ENCODE measurements at places on chromosomes 7 and 10. TPM values are rescaled to one million over a fixed set of nuclear protein-coding genes. Genes with fewer than 3 reads are reported as not detected.

Gene CDCA7L
- 28.7 TPM for total RNA-seq

DNA sequence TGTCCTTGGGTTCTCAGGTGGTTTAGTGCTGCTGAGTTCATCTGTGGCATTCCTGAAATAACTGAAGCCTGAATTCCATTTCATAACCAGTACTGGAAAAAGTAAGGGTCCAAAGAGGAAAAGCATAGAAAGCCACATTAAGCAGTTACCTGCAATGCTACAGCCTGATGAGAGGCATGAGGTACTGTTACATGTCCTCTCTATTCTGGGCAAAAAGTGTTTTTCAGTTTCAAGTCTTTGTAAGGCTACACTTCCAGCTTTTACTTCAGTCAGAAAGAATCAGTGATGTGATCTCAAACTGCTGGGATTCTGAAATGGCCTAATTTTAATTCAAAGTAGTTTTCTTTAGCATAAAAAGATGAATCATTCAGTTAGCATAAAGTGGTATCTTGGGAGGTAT, 369.5 kb downstream of the PHF14 start:
- no peaks in the 10 kb centered on the region for H3K36me3 ChIP-seq
- H3K4me3 ChIP-seq, result no peak overlapping the region
- no peak for DNase-seq
- H3K27me3 ChIP-seq, result peaks cover 8% of the 10 kb centered on the region
- H3K27ac ChIP-seq, result no peak overlapping the region

DNA sequence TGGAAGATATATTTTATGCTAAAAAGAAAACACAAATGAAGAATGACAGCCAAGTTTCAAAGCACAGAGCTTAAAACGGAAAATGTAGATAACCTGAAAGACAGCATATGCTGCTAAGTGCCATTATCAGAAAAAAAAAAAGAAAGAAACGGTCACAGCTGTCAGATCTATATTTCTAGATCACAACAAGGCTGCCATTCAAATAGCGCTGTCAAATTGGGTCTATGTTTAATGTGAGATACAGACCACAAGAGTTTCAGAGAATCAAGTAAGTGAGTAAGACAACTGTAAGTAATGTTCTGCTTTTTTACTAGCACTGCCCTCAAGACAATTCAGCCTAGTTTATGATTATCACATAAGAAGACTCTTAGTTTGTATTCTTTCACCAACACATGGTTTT, 66.1 kb upstream of the RNF148 start:
- no peak for DNase-seq
- no peaks in the 10 kb centered on the region for H3K27me3 ChIP-seq
- H3K4me3 ChIP-seq, result no peak overlapping the region
- no peak overlapping the region for H3K27ac ChIP-seq

DNA sequence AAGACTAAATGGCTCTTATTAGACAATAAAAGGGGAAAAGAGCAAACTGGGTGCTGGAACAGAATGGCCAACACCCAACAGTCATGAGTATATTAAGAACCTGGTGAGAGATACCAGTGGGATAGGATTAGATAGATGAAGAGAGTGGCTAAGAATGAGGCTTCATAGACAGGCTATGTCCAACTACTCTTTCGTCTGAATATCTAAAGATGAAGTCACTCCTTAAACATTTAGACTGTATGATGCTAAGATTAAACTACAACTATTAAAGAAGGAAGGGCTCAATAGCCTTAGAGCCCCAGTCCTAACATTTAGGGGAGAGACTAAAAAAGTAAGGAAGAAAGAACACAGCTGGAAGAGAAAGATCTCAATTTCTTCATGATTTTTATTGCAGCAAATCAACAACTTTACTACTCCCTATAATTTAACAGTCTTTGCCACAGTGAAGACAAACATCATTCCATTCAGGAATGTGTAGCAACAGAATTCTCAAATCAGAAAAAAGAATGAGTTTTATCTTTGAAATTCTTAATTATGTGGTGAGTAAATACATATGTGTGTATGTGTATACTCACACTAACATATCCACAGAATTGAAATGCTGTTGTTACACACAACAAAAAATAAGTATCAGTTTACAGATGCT, 45.6 kb downstream of the CACNA2D1 start:
- no peaks in the 10 kb centered on the region for H3K36me3 ChIP-seq
- no peak for DNase-seq
- no peak overlapping the region for H3K4me3 ChIP-seq
- H3K27me3 ChIP-seq, result no peaks in the 10 kb centered on the region
- no peaks in the 10 kb centered on the region for H3K4me1 ChIP-seq
- no peak overlapping the region for H3K27ac ChIP-seq

GRCh38 chr7:102913826-102914225, 1.0 kb downstream of the LRRC17 start:
- no peaks in the 10 kb centered on the region for H3K27me3 ChIP-seq
- H3K4me1 ChIP-seq, result peaks cover 11% of the 10 kb centered on the region
- no peak overlapping the region for H3K4me3 ChIP-seq
- no peak for DNase-seq
- no peak overlapping the region for H3K27ac ChIP-seq
- no peaks in the 10 kb centered on the region for H3K36me3 ChIP-seq

Gene PLEKHS1
- total RNA-seq, result not detected

GRCh38 chr10:79361726-79362397, 14.6 kb downstream of the PPIF start:
- H3K4me3 ChIP-seq, result no peak overlapping the region
- H3K27ac ChIP-seq, result no peak overlapping the region
- H3K4me1 ChIP-seq, result peaks cover 4% of the 10 kb centered on the region
- peaks cover 10% of the 10 kb centered on the region for H3K36me3 ChIP-seq
- DNase-seq, result no peak

Gene PNLIPRP2
- total RNA-seq, result not detected

- H3K36me3 ChIP-seq, result no peaks in the 10 kb centered on the region
- no peak for DNase-seq
- peak overlapping the region; percentile 87 for H3K27ac ChIP-seq
Measured at GRCh38 chr10:95741807-95742467, 14.0 kb upstream of the ENTPD1 start.

Gene TMEM196
- not detected for total RNA-seq

Gene GDF10
- 0.22 TPM for total RNA-seq

Gene PRF1
- 53.3 TPM for total RNA-seq

GRCh38 chr7:35261476-35262285, 7.8 kb upstream of the TBX20 start:
- H3K27ac ChIP-seq, result no peak overlapping the region
- no peaks in the 10 kb centered on the region for H3K4me1 ChIP-seq
- H3K36me3 ChIP-seq, result no peaks in the 10 kb centered on the region
- no peak for DNase-seq
- peaks cover 64% of the 10 kb centered on the region for H3K27me3 ChIP-seq

Gene C10orf62
- not detected for total RNA-seq

GRCh38 chr10:84367256-84367655, 38.9 kb downstream of the CCSER2 start:
- H3K27ac ChIP-seq, result no peak overlapping the region
- no peak overlapping the region for H3K4me3 ChIP-seq
- H3K36me3 ChIP-seq, result peaks cover 11% of the 10 kb centered on the region
- H3K4me1 ChIP-seq, result peaks cover 32% of the 10 kb centered on the region
- no peak for DNase-seq
- H3K27me3 ChIP-seq, result no peaks in the 10 kb centered on the region

DNA sequence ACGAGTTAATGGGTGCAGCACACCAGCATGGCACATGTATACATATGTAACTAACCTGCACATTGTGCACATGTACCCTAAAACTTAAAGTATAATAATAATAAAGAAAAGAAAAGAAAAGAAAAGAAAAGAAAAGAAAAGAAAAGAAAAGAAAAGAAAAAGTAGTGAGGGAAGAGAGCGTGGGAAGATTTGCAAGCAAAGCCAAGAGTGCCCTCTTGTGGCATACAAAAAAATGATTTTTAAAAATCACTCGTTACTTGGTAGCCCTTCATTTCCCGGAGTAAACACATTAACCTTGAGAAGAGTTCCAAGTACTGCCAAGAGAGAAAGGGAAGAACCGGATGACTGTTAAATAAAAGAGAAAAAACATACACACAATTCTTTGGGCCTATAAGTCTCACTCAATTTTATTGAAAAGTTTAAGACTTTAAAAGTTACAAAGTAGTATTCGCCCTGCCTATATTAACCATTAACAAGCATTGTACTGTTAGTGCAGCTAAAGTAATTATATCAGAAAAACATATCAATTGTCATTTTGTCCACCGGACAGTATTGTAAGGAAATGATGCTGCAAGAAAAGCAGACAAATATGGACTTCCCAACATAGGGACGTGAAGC, 6.2 kb upstream of the CH25H start:
- no peak for DNase-seq
- H3K36me3 ChIP-seq, result no peaks in the 10 kb centered on the region
- H3K4me1 ChIP-seq, result peaks cover 36% of the 10 kb centered on the region
- H3K27me3 ChIP-seq, result no peaks in the 10 kb centered on the region
- no peak overlapping the region for H3K4me3 ChIP-seq
- H3K27ac ChIP-seq, result no peak overlapping the region

DNA sequence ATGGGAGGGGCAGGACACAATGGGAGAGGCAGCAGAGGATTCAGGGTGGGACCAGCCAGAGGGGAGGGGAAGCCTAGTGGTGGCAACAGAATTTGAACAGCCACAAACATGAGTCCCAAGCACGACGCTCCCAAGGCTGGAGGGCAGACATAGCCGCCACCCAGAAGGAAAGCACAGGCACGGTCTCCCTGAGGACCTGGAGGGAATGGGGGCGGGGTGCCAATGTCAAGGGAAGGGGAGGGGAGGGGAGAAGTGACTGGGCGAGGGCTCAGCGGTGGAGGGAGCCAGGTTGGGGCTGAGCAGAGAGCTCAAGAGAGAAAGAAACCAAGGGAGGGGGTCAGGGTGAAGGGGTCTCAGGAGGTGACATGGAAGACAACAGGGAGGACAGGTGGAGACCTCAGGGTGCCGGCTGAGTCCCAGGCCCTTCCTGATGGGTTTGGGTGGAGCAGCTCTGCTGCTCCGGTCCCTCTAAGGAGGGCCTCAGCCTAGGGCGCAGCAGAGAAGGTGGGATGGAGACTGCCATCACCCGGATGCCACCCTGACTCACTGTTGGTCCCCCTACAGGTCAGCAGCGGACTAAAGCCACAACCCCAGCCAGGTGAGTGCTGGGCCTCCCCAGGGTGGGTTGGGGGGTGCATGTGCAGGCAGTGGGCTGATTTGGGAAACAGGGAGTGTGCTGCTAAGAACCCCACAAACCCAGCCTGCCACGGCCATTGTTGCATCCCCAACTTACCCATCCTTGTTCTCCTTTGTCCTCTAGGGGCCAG, 24.2 kb downstream of the PILRA start:
- peaks cover 41% of the 10 kb centered on the region for H3K36me3 ChIP-seq
- peak; percentile 79 for DNase-seq
- H3K4me1 ChIP-seq, result peaks cover 56% of the 10 kb centered on the region
- H3K27ac ChIP-seq, result peak overlapping the region; percentile 85
- H3K27me3 ChIP-seq, result no peaks in the 10 kb centered on the region

DNA sequence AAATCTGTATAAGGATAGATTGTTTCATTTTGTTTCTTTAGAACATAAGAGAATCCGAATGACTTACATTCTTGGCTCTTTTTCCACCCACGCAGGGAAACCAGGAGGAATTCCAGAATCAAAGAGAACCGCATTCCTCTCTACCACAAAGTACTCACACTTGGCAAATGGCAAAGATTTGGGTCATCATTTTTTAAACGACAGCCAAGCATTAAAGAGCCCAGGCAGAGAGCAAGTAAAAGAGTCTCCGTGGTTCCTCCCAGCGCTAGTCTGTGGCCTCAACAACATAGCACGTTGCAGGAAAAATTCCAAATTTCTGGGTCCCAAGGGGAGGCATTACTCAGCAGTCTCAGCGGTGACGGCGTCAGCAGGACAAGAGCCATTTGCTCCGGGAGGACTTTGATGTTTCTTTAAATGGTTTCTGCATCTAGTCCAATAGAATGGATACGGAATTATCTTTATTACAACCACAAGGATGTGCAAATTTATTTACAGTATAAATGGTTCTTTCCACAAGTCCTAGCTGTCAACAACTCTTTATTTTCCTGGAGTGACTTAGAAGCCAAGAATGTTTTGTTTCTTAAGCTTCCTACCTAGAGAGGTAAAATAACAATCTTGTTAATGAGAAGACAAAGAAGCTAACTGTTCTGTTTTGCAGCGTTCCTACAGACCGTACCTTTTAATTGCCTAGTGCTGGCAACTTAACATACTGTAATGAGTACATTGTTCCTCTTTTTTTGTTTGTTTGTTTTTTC, 232.5 kb downstream of the SKIDA1 start:
- H3K27ac ChIP-seq, result no peak overlapping the region
- no peak for DNase-seq
- no peaks in the 10 kb centered on the region for H3K36me3 ChIP-seq

Gene PRXL2A
- total RNA-seq, result 19.3 TPM

Gene LHFPL3
- total RNA-seq, result 1.0 TPM

- no peak overlapping the region for H3K4me3 ChIP-seq
- no peaks in the 10 kb centered on the region for H3K27me3 ChIP-seq
- DNase-seq, result no peak
- peak overlapping the region; percentile 48 for H3K27ac ChIP-seq
- H3K36me3 ChIP-seq, result peaks cover 61% of the 10 kb centered on the region
Measured at GRCh38 chr7:47413526-47414341, 168.2 kb downstream of the TNS3 start.

DNA sequence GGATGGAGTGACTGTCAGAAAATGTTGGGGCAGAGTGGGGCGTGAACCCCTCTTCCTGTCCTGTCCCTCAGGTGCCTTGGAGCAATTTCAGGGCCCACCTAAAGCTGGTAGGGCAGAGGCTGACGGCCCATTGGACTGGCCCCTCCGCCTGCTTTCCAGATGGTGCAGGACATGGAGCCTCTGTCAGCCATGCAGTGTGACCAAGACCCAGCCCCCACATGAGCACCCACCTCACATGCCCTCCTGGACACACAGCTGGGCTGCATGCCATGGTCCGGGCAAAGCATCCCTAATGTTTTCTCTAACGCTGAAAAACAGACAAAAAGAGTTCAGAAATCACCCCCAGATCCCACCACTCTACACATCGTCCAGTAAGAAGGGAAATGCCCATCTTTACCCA, 51.3 kb upstream of the PSAP start:
- H3K27ac ChIP-seq, result no peak overlapping the region
- no peak overlapping the region for H3K4me3 ChIP-seq
- no peaks in the 10 kb centered on the region for H3K36me3 ChIP-seq
- no peaks in the 10 kb centered on the region for H3K4me1 ChIP-seq

DNA sequence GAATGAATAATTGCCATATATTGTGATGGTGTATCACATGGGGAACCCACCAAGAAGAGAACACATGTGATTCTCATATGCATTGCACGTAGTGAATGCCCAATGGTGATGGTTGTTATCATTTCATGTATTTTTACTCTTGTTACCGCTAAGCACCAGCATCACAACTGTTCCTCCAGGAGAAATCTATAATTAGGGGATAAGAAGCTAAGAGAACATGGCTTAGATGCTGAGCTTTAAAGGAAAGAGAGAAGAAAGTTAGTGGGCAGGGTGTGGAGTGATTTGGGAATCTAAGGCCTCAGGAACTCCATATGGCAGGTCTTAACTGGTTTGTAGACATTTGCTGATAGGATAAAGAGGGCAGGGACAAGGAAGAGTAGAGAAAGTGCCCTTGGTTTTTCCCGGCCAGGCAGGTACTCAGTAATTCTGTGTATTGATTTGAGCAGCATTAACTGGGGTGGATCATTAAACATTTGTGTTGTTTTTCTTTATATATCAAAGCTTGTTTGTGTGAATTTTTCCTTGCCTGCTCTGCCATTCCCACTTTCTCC, 145.9 kb downstream of the LRRC4 start:
- H3K27ac ChIP-seq, result no peak overlapping the region
- H3K27me3 ChIP-seq, result no peaks in the 10 kb centered on the region
- DNase-seq, result no peak
- no peaks in the 10 kb centered on the region for H3K4me1 ChIP-seq
